Fibroblast of skin of right quadriceps (primary cell): ENCODE measurements at places on chromosomes 13 and 19.
A peak's percentile ranks its signal among the peaks of the same experiment; 100 is the strongest.

- no peak for DNase-seq
Measured at GRCh38 chr13:95235974-95236373, 65.3 kb downstream of the ABCC4 start.

DNA sequence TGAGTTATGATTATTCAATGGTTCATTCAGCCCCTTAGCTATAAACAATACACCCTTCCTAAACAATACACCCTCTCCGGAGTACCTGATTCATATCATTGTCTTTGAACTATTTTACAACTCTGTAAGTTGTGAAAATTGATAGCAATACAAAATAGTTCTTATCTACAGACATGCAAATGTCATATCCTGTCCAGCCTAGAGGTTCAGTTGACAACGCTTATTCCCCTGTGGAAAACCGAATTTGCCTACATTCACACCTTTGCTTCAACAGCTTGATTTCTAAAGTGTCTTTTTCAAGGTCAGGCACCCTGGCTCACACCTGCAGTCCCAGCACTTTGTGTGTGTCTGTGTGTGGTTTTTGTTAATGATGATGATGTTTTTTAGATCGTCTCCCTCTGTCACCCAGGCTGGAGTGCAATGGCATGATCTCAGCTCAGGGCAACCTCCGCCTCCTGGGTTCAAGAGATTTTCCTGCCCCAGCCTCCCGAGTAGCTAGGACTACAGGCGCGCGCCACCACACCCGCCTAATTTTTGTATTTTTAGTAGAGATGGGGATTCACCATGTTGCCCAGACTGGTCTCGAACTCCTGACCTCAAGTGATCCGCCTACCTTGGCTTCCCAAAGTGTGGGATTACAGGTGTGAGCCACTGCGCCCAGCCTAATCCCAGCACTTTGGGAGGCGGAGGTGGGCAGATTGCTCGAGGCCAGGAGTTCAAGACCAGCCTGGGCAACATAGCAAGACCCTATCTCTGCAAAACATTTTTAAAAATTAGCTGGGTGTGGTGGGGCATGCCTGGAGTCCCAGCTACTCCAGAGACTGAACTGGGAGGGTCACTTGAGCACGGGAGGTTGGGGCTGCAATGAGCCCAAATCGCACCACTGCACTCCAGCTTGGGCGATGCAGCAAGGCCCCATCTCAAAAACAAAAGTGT lies 9.6 kb downstream of the C19orf53 start:
- no peak for DNase-seq

GRCh38 chr19:33587150-33587549 lies 34.6 kb upstream of the CHST8 start:
- no peak for DNase-seq

DNA sequence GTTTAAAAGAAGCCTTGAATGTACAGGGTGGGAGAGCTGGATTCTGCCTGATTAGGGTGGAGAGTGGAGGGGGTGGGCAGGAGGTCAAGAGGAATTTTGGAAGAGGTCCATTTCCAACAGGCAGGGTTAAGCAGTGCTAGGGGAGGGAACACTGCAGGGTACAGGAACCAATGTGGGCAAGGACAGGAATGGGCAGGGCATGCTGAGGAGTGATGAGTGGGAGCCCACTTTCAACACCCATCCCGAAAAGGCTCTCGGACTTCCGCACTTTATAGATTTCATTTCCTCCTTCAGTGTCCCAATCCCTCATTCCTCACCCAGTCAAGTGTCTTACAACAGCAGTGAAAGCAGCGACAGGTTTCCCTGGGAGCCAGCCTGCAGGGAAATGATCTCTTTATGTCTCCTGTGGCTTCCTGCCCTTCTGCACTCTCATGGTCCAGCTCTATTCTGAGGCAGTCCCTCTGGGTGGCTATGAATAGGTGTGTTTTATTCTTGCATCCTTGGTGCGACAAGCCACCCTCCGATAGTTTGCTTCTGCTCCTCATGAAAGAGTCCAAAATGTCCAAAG lies 50.5 kb upstream of the ZNF507 start:
- no peak for DNase-seq

GRCh38 chr13:105655046-105655445 lies 880.4 kb downstream of the EFNB2 start:
- peak; percentile 84 for DNase-seq

GRCh38 chr13:31320946-31321345 lies 121.2 kb downstream of the B3GLCT start:
- no peak for DNase-seq

DNA sequence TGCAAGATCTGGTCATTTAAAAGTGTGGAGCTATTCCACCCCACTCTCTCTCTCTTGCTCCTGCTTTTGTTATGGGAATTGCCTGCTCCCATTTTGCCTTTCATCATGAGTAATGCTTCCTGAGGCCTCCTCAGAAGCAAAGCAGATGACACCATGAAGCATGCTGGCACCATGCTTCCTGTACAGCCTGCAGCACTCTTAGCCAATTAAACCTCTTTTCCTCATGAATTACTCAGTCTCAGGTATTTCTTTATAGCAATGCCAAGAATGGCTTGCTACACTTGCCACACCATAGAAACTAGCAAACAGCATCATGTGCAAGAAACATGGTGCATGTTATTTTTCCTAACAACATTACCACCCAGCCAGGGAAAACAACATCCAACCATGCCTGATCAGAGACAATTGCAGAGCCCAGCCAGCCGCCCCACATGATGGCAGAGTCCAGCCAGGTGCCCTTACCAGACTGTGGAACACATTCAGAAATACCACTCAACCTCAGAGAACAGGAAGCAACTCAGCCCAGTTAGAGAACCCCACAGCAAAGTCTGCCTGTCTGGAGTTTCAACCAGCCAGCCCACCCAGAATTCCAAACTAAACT lies 36.9 kb downstream of the SYDE1 start:
- no peak for DNase-seq

- peak; percentile 84 for DNase-seq
Measured at GRCh38 chr13:106063591-106064313, 471.7 kb downstream of the EFNB2 start.

DNA sequence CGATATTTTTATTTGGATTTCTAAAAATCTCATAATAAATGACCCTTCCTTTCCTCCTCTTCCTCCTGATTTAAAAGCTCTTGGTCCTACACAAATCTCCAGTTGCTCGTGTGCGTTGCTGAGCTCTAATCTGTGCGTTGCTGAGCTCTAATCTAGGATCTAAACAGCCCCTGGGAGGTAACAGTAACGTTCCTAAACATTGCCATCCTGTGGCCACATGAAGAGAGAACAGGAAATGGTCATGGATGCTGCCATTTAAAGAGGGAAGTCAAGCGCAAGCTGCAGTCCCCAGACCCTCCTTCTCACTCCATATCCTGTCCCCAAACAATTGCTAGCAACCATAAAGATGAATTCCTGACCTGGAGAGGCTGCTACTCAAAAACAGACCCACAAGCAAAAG lies 170.8 kb downstream of the NUFIP1 start:
- DNase-seq, result peak; percentile 57

DNA sequence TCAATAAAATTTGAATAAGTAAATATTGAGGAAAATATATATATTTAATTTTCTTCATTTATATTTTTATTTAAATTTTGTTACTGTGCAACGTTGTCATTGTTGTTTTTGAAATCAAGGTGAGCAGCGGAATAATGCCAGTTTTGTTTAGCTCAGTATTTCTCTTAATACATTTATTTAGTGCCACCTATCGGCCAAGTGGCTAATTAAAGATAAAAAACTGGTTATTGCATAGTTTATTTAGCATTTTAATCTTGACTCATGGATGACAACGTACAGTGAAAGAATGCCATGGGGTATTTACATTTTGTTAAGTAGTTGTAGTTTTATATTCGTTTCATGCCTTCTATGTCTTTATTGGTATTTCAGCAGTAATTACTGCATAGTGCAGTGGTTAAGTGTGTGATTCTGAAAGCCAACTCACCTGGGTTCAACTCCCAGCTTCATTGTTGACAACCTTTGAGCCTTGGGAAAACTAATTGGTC lies 265.9 kb downstream of the MYO16 start:
- DNase-seq, result peak; percentile 58

GRCh38 chr19:30209617-30210600 lies 162.3 kb upstream of the ZNF536 start:
- DNase-seq, result no peak

DNA sequence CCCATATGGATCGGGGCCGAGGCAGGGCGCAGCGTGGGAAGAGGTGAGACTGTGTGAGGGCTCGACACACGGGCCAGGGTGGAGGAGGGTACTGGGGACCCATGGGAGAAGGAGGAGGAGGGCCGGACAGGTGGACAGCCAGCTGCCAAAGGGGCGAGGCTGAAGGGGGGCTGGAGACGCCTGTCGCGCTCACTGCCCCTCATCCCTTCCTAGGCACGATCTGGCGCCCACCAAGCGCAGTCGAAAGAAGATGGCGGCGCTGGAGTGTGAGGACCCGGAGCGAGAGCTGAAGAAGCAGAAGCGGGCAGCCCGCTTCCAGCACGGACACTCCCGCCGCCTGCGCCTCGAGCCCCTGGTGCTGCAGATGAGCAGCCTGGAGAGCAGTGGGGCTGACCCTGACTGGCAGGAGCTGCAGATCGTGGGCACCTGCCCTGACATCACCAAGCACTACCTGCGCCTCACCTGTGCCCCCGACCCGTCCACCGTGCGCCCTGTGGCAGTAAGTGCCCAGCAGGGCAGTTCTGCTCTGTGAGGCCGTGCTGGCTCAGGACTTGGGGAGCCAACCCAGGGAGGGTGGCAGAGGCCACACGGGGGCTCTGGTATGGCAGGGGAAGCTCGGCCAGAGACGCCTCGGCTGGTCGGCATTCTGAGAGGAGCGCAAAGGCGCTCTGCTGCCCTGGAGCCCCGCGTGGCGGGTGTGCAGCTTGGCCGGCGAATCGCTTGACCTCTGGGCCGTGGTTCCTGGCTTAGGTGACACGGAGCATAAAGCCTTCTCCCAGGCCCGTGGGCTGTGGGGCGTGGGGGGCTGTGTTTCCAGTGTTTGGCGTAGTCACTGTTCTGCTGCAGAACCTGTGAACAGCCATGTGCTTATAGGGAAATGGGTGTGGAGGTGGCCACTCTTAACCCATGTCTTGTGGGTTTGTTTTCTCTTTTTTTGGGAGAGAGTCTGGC lies 6.9 kb downstream of the LENG9 start:
- DNase-seq, result no peak

DNA sequence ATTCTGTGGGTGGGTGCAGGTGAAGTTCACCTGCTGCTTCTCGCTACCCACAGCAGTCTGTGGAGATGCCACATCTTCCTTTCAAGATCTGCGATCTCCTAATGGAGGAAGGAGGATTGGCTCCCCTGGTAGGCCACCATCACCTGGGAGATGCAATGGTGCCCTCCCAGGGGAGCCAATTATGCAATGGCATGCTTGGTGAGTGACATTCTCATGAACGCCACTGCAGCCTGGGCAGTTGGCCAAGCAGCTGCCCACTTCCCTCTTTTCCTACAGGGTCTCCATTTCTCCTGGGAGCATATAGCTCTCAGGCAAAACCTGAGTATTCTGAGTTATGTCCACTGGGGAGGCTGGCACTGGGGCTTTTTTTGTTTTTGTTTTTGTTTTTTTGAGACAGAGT lies 83.5 kb upstream of the KCTD15 start:
- no peak for DNase-seq

- no peak for DNase-seq
Measured at GRCh38 chr19:16088351-16089009, 12.2 kb downstream of the TPM4 start.

GRCh38 chr13:54232700-54233099 lies 1204.1 kb downstream of the OLFM4 start:
- DNase-seq, result no peak

- DNase-seq, result no peak
Measured at GRCh38 chr13:46387064-46387851, at the start of gene RUBCNL. Gene RUBCNL, minus strand, starts transcription at chr13:46387252. Its CDS starts 14,777 bp downstream, at chr13:46372475.

DNA sequence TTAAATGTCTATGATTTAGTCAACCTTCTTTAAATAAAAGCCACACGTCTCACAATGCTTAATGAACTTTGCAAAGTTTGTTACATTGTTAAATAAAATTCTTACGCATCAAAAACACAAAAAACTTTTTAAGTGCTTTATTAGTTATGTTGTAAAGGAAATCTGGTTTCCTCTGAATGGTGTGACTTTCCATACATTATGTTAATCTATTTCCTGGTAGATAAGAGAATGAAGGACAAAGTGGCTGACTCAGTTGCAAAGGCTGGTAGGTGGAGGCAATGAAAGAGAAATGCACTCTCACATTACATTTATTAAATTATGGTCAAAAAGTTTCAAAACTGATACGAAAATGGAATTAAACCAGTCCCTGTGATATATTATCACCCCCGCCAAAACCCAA lies 15.9 kb downstream of the KLF12 start:
- no peak for DNase-seq

DNA sequence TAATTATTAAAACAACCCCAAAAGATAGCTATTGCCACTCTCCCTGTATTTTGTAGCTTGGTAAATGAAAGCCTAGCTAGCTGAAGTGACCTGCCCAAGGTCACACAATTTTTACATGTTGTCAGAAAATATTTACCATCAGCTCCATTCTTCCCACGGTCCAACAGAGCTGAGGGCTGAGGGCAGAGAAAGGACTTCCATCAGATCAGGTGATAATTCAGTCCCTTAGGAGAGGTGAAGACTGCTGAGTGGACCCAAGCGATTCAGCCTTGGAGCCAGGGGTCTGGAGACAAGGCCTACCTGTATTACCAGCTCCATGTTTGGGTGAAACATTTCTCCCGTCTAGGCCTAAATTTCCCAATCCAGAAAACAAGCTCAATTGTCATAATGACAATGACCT lies 149.5 kb upstream of the TSHZ3 start:
- DNase-seq, result no peak

DNA sequence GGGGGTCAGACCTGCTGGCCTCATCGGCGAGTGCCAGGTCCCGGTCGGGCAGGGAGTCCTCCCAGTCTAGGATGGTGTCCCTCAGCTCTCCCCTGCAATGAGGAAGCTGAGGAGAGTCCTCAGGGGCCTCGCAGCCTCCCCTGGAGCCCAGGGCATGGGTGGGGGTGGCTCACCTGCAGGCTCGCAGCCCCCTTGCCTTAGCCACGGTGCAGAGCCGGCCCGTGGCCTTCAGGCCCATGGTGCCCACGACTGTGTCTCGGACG lies 6.8 kb downstream of the SIRT6 start:
- no peak for DNase-seq

GRCh38 chr13:113209336-113209758 lies at the start of gene CUL4A:
Gene CUL4A, plus strand, starts transcription at chr13:113209613. Its CDS starts 15 bp downstream, at chr13:113209628.
- peak; percentile 83 for DNase-seq

GRCh38 chr19:49539192-49539952 lies 11.6 kb downstream of the RCN3 start:
- no peak for DNase-seq

DNA sequence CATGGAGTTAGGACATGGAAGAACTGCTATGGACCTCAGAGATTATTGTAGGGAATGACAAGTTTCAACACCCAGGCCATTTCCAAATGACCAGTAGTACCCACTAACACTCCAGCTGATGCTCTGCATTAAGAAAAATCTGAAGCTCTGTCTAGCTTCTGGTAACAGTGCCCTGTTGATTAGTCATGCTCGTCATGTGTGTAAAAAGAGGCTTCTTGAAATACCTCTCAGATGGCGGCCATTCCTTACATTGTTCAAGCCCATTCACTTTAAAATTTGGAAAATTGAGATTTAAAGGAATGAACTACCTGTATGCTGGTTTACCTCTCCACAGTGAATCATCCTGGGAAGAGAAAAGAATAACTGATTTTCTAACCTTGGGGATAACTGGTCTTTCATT lies 527.9 kb upstream of the ARGLU1 start:
- DNase-seq, result no peak
